NCI-H1417 (cell line): ENCODE measurements at places on chromosomes 13 and 19.

- DNase-seq = peak; percentile 93
Observed at GRCh38 chr13:76799696-76800095, 86.5 kb downstream of the KCTD12 start.

GRCh38 chr13:93422980-93423543, 196.5 kb downstream of the GPC6 start:
- no peak for DNase-seq

- peak; percentile 71 for DNase-seq
Observed at GRCh38 chr19:57099199-57099661, 20.6 kb upstream of the USP29 start.

- DNase-seq = no peak
Observed at GRCh38 chr19:29978080-29978479, 36.0 kb downstream of the URI1 start.

GRCh38 chr13:36343766-36344165, 2.4 kb downstream of the SPART start:
- no peak for DNase-seq
